Epithelial cell of umbilical artery (primary cell): ENCODE measurements at places on chromosomes 1 and 21. TPM values are rescaled to one million over a fixed set of nuclear protein-coding genes. Genes with fewer than 3 reads are reported as not detected.

OR2L3 gene
- total RNA-seq = under 0.01 TPM in 1 of 2 replicates, not detected in the other

LYPD8 gene
- total RNA-seq = not detected in 2 replicates

RGS21 gene
- total RNA-seq = not detected in 2 replicates

SELP gene
- 0.30 and 0.32 TPM in 2 replicates for total RNA-seq

CR1L gene
- not detected in 2 replicates for total RNA-seq

KMO gene
- under 0.01 TPM in 1 of 2 replicates, not detected in the other for total RNA-seq

PLA2G4A gene
- 10.6 and 23.4 TPM in 2 replicates for total RNA-seq
